Panc1 (cell line): ENCODE measurements at places on chromosomes 11 and 22.

DNA sequence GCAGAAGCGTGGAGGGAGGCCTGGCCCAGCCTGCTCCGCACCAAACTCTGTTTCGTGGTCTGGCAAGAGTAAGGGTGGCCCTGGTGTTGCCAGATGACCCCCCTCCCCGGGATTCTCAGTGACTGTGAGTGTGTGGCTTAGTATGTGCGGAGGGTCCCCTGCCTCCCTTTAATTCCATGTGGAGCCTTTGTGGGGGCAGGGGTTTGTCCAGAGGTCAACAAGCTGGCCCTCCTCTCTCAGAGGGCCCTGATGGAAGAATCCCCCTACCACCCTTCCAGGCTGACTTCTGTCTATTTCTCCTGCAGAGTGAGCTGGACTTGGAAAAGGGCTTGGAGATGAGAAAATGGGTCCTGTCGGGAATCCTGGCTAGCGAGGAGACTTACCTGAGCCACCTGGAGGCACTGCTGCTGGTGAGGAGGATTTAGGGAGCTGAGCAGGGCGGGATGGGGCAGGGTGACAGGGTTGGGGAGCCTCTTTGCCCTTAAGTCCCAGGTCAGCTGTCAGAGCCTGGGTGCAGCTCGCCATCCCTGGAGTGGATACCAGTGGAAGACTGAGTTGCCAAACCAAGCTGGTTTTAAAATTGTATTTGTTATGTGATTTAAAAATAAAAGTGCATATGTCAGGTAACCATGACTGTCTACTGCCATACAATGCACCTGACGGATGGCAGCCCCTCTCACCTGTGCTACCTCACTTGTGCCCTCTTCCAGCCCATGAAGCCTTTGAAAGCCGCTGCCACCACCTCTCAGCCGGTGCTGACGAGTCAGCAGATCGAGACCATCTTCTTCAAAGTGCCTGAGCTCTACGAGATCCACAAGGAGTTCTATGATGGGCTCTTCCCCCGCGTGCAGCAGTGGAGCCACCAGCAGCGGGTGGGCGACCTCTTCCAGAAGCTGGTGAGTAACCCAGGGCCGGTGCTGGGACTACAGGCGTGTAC, 80.6 kb downstream of the BCR start:
- DNase-seq = no peak

DNA sequence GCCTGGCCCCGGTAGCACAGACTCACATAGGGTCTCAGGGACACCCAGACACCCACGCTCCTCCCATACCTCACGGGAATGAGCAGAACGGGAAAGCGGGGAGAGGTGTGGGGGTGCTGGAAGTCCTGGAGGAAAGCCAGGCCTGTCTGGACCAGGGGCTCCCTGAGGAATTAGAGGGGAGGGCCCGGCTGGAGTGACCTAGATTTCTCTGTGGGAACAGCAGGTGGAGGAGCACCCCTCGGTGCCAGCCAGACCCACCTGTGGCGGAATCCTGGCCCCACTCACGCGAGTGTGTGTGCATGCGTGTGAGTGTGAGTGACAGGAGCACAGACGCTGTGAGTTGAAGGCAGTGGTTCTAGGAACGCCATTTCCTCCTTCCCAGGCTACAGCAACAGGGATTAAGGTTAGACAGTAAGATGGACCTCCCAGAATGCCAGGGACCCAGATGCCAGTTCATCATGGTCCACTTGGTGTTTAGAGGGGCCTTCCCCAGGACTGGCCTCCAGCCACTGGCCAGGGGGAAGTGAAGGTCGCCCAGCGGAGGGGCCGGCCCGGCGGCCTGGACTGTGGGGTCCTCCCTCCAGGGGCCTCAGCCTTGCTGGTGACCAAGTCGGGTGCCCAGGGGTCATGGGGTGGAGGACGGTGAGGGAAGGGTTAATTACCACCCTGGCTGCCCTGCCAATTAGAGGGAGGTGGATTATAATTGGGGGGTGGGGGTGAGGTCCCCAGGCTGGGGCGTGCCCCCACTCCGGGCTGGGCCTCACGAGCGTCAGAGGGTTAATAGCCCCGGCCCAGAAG, 1.0 kb downstream of the PKP3 start:
- no peak for DNase-seq

DNA sequence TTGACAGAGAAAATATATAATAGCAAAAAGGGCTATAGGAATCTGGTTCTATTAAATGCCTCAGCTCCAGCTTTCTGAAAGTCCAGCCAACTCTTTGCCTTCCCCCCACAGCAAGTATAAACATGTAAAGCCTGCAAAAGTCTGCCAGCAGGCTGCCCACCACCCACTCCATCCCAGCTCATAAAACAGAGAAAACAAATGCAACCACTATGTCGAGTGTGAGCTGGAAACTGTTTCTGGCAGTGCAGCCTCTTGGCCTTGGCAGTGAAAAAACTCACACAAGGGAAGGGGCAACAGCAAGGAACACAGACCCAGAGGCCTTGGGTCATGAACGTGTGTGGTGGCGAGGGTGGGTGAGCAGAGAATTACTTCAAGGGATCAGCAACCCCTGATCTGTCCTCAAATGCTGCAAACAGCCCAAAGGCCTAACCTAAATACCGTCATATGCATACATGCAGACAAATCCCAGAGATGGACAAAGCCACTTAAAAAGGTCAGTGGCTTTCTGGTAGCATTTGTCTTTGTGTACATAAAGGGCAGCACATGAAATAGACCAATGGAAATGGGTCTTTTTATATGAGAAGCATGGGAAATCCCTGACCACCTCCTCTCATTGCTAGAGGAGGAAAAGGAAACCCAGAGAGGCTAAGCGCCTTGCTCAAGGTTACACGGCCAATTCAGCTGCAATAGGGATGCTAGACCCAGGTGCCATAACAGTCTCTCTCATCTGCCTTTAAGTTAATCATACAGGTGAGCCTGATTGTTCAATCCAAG, 74.8 kb downstream of the NAT10 start:
- DNase-seq = no peak

DNA sequence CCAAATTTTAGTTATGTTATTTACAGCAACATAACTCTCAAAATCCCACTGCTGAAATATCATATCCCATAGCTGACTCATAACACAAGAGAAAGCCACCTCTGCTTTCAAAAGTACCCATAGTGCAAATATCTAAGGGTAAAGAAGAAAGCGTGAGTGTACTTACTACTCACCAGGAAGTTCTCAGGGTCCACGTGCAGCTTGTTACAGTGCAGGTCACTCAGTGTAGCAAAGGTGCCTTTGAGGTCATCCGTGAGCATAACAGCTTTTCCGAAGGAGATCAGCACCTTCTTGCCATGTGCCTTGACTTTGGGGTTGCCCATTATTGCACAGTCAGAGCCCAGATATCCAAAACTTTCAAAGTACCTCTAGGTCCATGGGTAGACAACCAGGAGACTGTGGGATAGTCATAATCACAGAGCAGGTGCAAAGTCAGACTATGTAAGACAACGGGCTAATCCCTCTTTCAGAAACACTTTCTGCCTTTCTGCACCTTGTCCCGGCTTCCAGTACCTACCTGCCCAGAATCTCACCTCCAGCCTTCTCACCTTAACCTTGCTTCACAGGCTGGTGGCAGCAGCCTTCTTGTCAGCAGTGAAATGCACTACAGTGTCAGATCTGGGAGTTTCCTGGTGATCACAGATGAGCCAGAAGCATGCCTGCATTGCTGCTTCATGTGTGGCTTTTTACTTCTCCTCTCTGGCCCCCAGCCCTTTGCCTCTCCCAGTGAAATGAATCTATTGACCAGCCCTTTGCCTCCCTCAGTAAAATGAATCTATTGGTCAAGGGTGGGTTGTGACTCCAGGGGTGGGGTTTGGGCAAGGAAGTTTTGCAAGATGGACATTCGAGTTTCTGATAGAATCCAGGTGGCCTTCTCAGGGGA, 6.5 kb downstream of the HBG1 start:
- no peak for DNase-seq

GRCh38 chr22:46684706-46685105, 53.3 kb downstream of the CERK start:
- DNase-seq = no peak

DNA sequence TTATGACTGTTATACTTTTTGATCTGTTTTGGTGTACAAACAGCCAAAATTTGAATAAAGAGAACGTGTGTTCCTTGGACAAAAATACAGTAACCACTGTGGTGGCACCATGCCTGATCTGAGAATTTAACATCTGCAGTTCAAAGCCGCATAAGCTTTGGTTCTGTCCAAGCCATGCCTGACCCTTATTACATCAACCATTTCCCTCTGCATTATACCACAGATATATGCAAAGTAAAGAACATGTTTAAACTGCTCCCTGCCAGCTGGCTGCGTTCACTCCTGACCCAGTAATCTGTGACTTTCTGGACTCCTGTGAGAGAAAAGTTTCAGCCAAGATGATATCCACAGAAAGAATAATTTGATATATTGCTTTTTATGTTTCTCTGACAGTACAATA, 890.5 kb upstream of the ANO3 start:
- DNase-seq = no peak

DNA sequence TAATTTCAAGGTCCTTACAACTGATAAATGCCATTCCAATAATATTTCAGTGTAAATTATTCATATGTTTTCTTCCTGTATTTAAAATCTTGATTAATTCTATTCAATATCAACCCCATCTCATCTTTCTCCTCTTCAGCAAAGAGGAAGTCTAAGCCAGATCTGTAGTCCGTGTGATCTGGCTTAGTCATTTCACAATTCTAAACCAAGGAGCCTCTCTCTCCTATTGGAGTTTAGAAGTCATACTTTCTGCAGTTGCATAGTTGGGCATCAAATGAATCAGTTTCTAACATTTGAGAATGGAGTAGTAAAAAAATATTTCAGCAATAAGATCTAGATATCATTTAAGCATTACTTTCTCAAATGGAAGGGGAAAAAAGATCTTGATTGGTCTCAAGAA, 354.9 kb downstream of the JRKL start:
- DNase-seq = no peak

DNA sequence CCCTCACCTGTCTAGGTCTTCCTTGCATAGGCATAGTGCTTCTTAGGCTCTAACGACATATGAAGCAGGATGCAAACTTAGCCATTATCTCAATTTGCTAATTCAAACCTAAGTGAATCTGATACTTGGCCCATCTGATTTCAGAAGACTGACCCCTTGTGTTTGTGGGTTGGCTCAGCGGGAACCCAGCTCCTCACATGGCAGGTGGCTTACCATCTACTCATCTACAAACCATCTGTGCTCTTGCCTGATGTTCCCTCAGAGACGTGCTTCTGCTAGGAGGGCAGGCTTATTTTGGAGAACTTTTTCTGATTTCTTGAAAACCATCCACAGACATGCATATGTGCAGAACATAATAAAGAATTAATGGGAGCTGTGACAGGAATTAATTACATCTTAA, 15.2 kb downstream of the ELMOD1 start:
- no peak for DNase-seq

DNA sequence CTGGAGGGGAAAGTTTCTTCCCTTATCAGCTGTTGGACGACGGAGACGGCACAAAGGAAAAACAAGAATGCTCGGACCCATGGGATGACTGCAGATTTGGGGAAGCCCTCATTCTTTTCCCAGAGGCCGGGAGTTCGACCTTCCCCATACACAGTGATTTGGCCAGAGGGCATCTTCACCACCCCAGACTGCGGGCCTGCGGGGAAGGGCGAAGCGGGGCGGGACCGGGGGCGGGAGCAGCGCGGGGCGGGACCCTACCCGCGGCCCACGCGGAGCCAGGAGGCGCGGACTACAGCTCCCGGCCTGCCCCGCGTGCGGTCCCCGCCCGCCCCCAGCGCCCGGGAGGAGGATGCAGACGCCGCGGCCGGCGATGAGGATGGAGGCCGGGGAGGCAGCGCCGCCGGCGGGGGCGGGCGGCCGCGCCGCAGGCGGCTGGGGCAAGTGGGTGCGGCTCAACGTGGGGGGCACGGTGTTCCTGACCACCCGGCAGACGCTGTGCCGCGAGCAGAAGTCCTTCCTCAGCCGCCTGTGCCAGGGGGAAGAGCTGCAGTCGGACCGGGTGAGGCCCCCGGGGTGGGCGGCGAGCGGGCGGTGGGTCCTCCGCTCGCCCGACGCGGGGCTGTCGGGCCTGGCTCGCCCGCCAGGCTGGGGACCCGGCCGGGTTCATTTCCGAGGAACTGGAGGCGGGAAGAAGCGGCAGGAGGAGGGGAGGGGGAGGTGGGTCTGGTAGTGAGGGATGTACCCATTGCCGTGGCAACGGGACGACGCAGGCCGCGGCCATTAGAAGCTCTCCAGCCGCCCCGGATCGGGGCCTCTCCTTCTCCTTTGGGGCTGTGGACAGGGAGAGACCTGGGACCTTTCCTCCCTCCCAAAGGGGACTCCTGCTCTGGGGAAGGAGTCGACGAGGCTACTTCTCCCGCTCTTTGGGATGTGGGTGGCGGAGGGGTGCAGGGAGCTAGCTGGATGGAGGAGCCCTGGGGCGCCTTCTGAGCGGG, at the start of gene KCTD17:
KCTD17 (plus strand) TSS at position 352 of the 995 bp plus-strand sequence; CDS start at position 371, 19 bp downstream.
- no peak for DNase-seq

DNA sequence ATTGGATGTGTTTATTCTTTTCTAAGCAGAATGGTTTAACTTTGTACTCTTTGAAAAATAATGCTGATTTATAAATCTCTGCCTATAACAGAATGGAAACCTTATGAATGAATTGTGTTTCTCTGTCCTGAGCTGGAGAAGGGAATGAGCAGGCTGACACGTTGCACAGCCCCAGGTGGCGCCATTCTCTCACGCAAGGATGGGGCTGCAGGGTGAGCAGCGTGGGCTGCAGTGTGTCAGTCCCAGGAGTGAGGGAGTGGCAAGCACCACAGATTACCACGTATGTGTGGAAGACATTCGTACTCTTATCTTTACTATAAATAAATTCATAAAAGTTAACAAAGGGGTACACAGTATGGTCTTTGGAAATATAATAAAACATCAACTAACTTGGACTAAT, 33.4 kb downstream of the FDX1 start:
- no peak for DNase-seq

- DNase-seq = no peak
Observed at GRCh38 chr11:118142809-118143208, 9.8 kb downstream of the SCN4B start.

GRCh38 chr22:20283674-20284066, 15.6 kb upstream of the RTN4R start:
- DNase-seq = no peak

- no peak for DNase-seq
Observed at GRCh38 chr11:532986-533585, 2.3 kb downstream of the HRAS start.

DNA sequence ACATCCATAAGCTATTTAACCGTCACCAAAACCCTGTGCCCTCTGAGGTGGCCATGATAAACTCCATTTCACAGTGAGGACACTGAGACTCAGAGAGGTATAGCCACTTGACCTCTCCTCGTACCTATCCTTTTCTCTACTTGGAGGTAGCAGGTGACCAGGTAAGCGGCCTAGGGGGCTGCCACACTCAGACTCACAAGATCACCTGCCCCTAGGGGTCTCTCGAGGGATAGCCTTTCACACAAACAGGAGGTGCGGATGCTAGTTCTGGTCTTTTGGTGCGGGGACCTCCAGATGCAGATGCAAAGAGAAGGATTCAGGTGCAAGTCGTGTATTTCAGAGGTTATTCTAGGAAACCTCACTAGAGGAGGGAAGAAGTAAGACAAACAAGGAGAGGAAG, 14.6 kb downstream of the MS4A18 start:
- DNase-seq = no peak

GRCh38 chr11:105392556-105392955, 217.3 kb upstream of the GRIA4 start:
- no peak for DNase-seq
